ENCODE measurements at places on chromosomes 7 and 10. TPM values are rescaled to one million over a fixed set of nuclear protein-coding genes. Genes with fewer than 3 reads are reported as not detected.

DNA sequence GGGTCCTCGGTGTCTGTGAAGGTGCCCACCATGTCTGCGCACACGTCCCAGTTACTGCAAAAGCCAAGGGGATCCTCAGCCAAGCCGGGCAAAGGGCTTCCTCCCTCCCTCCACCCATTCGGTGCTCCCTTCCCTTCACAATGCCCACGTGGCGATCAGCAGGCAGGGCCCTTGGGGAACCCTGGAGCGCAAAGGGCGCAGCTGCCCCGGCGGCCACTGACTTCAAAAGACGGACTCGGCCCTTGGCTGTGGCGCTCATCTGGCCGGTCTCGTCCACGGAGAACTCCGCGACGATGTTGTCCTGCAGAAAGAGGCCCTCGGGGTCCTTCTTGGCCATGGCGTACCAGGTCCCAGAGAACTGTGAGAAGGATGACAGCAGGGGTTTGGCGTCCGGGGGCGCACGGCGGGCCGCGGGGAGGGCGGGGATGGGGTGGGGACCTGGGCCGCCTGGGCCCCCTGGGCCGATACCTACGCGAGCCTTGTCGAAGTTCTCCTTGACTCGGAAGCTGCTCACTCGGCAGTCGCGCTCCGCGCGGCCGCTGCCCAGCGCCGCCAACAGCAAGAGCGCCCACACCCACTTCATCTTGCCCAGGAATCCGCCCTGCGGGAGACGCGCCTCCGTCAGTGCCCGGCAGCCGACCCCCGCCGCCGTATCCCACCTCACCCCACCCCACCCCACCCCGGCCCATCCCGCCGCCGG, 439 bp downstream of the RBP4 start:
- DNase-seq: no peak

GRCh38 chr10:29976134-29976533, 83.3 kb downstream of the JCAD start:
- no peak for DNase-seq

DNA sequence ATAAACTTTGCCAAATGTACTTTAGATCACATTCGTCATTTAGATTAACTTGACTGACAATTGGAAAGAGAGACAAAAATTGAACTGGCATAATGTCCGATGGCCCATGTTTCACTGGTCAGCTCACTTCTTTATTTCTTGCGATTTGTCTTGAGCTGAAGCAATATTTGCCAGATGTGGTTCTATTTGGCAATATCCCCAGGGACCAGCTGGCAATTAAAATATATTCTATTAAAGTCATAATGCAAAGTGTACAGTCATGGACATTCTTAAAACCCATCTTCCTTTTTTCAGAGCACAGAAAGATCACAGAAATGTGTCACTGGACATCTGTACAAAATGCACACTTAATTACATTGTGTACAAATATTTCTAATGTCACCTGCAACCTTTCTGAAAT, 26.3 kb downstream of the NEBL start:
- no peak for DNase-seq

Gene OR2A12
- not detected for total RNA-seq
